ENCODE measurements at places on chromosomes 1 and 21.

GRCh38 chr21:45970674-45971615 lies 10.6 kb upstream of the COL6A1 start:
- H3K27ac ChIP-seq: no peak overlapping the region
- DNase-seq: no peak
- H3K36me3 ChIP-seq: peaks cover 8% of the 10 kb centered on the region
- H3K4me1 ChIP-seq: peaks cover 16% of the 10 kb centered on the region
- peaks cover 23% of the 10 kb centered on the region for H3K27me3 ChIP-seq
- no peak overlapping the region for H3K4me3 ChIP-seq

- no peak overlapping the region for H3K4me3 ChIP-seq
- no peaks in the 10 kb centered on the region for H3K36me3 ChIP-seq
- H3K27ac ChIP-seq: no peak overlapping the region
- DNase-seq: no peak
- H3K27me3 ChIP-seq: no peaks in the 10 kb centered on the region
These were observed 221.9 kb downstream of the PBX1 start for GRCh38 chr1:164780863-164781262.

DNA sequence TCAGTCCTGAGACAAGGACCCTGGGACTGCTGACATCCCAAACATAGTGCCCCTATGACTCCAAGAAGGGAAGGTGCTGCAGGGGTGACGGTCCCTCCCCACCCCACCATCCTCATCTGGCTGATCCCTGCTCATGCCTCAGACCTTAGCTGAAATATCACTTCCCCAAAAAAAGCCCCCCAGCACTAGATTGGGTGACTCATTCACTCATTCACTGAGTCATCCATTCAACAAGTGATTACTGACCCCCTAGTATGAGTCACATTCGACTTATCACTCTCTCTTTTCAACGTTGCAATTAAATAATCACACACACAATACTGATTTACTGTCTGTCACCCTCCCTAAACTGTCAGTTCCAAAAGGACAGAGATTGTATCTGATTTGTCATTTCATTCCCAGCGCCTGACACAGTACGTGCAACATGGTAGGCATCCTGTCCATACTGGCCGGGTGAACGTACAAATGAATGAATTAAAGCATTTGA lies 48.6 kb downstream of the HIVEP3 start:
- no peaks in the 10 kb centered on the region for H3K27me3 ChIP-seq
- no peak for DNase-seq
- no peaks in the 10 kb centered on the region for H3K36me3 ChIP-seq
- no peak overlapping the region for H3K4me3 ChIP-seq
- no peak overlapping the region for H3K27ac ChIP-seq
- H3K4me1 ChIP-seq: peaks cover 24% of the 10 kb centered on the region

DNA sequence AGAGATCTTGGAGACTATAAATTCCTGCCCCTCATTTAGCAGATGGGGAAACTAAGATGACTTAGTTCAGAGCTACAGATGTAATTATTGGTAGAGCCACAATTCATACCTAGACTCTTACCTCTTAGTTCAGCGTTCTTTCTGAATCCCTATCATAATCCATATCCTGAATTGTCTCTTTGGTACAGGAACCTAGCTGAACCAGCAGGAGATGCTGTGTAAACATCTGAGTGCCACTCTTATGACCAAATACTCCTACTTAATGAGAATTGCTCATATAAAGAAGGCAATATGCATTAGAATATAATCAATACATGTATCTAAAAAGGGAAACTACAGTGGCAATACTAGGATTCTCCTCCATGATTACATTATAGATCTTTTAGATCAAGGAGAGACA lies 459.0 kb downstream of the SIPA1L2 start:
- no peak for DNase-seq
- H3K4me3 ChIP-seq: no peak overlapping the region

GRCh38 chr1:92831368-92831761 lies 475 bp upstream of the RPL5 start:
- peaks cover 50% of the 10 kb centered on the region for H3K36me3 ChIP-seq
- peak overlapping the region; percentile 97 for H3K4me3 ChIP-seq
- DNase-seq: no peak
- H3K4me1 ChIP-seq: peaks cover 47% of the 10 kb centered on the region

GRCh38 chr21:44351535-44352252 lies 1.7 kb upstream of the TRPM2 start:
- H3K4me3 ChIP-seq: peak overlapping the region; percentile 77
- no peaks in the 10 kb centered on the region for H3K27me3 ChIP-seq
- H3K4me1 ChIP-seq: peaks cover 36% of the 10 kb centered on the region
- peaks cover 3% of the 10 kb centered on the region for H3K36me3 ChIP-seq

DNA sequence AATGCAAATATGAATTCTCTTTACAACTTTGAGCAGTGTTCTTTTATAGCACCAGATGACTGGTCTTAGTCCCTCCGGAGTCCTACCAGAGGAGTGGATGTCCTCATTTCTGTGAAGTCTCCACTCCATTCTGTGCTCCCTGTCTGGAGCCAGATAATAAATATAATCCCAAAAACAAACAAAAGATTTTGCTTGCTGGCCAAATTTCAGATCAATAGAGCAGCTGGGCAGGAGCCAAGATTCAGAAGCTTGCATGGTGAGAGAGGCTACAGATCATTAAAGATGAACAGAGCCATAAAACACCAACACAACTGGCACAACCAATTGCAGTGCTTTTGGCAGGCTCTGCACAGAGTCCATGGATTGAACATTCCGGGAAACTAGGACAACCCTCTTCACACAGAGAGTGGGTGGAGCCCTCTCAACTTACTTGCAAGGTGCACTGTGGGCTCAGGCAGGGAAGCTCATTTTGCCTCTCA lies 231.5 kb upstream of the SNX7 start:
- no peak overlapping the region for H3K4me3 ChIP-seq
- H3K36me3 ChIP-seq: no peaks in the 10 kb centered on the region
- peaks cover 4% of the 10 kb centered on the region for H3K4me1 ChIP-seq
- DNase-seq: no peak

GRCh38 chr1:118223426-118223825 lies 38.4 kb upstream of the SPAG17 start:
- H3K27me3 ChIP-seq: no peaks in the 10 kb centered on the region
- H3K4me1 ChIP-seq: no peaks in the 10 kb centered on the region
- peaks cover 2% of the 10 kb centered on the region for H3K36me3 ChIP-seq
- no peak overlapping the region for H3K4me3 ChIP-seq

DNA sequence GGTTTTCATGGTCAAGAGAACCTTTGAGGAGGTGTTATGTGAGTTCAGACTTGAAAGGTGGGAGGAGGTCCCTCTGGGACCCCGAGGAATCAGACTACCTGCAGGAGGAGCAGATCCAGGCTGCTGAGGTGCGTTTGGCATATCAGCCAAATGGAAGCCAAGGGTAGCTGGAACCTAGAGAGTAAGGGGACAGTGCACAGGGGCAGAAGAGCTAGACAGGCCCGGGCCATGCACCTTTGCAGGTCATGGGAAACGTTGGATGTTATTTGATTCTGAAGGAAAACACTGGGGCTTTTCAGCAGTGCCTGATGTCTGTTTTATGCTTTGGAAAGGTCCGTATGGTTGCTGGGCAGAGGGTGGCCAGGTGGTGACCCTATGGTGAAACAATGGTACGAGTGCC lies 169.2 kb downstream of the PGBD5 start:
- no peak overlapping the region for H3K27ac ChIP-seq
- no peaks in the 10 kb centered on the region for H3K27me3 ChIP-seq
- no peak overlapping the region for H3K4me3 ChIP-seq
- peaks cover 14% of the 10 kb centered on the region for H3K36me3 ChIP-seq

GRCh38 chr1:91026777-91027176 lies 4.9 kb upstream of the ZNF644 start:
- no peak overlapping the region for H3K4me3 ChIP-seq
- peaks cover 11% of the 10 kb centered on the region for H3K4me1 ChIP-seq
- DNase-seq: no peak
- no peak overlapping the region for H3K27ac ChIP-seq

GRCh38 chr1:213584272-213584671 lies 403.5 kb upstream of the PROX1 start:
- H3K27ac ChIP-seq: no peak overlapping the region
- no peaks in the 10 kb centered on the region for H3K36me3 ChIP-seq
- peaks cover 8% of the 10 kb centered on the region for H3K27me3 ChIP-seq
- DNase-seq: no peak
- H3K4me3 ChIP-seq: no peak overlapping the region
- no peaks in the 10 kb centered on the region for H3K4me1 ChIP-seq

- H3K36me3 ChIP-seq: peaks cover 2% of the 10 kb centered on the region
- no peak for DNase-seq
- no peak overlapping the region for H3K4me3 ChIP-seq
- no peaks in the 10 kb centered on the region for H3K27me3 ChIP-seq
- peaks cover 35% of the 10 kb centered on the region for H3K4me1 ChIP-seq
- H3K27ac ChIP-seq: no peak overlapping the region
These were observed 117.4 kb downstream of the AKT3 start for GRCh38 chr1:243732637-243733036.

GRCh38 chr21:35882791-35883240 lies 177.5 kb downstream of the SETD4 start:
- no peaks in the 10 kb centered on the region for H3K4me1 ChIP-seq
- no peak for DNase-seq
- H3K27ac ChIP-seq: no peak overlapping the region
- H3K4me3 ChIP-seq: no peak overlapping the region

DNA sequence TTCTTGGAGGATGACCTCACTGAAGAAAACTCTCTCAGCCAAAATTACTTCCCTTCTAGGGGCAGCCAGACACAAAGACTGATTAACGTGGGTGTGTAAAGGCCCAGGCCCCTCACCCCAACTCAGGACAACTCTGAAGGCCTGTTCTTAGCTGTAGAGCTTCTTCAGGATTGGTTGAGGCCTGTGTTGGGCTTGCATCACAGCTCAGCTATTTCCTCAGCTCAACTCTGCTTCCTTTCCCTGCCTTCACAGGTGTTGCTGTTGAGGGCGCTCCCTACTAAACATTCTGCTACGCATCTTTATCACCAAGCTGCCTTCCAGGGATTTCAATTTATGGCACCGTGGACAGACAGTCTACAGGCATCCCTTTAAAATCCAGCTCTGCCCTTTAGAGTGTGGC lies 36.8 kb downstream of the MAB21L3 start:
- peak; percentile 1 for DNase-seq
- peaks cover 14% of the 10 kb centered on the region for H3K4me1 ChIP-seq
- no peaks in the 10 kb centered on the region for H3K36me3 ChIP-seq
- no peak overlapping the region for H3K4me3 ChIP-seq
- H3K27me3 ChIP-seq: peaks cover 25% of the 10 kb centered on the region

GRCh38 chr21:41636636-41637630 lies 129.0 kb upstream of the TMPRSS2 start:
- no peak overlapping the region for H3K27ac ChIP-seq
- H3K36me3 ChIP-seq: no peaks in the 10 kb centered on the region
- no peak overlapping the region for H3K4me3 ChIP-seq
- no peak for DNase-seq
